SK-MEL-5 (cell line): ENCODE measurements at places on chromosomes 1 and 21.

- DNase-seq = no peak
These were observed 121.7 kb upstream of the DUSP10 start for GRCh38 chr1:221863635-221864034.

- DNase-seq = no peak
These were observed 4.2 kb downstream of the IGSF21 start for GRCh38 chr1:18111605-18112297.

GRCh38 chr1:32859915-32860314 lies 10.8 kb downstream of the FNDC5 start:
- no peak for DNase-seq

- no peak for DNase-seq
These were observed at the start of gene RNF207 for GRCh38 chr1:6205849-6206519. Gene RNF207 (plus strand): TSS chr1:6206119. CDS start chr1:6206536, 417 bp downstream.

- DNase-seq = no peak
These were observed 882.6 kb downstream of the LTN1 start for GRCh38 chr21:28110074-28110473.

DNA sequence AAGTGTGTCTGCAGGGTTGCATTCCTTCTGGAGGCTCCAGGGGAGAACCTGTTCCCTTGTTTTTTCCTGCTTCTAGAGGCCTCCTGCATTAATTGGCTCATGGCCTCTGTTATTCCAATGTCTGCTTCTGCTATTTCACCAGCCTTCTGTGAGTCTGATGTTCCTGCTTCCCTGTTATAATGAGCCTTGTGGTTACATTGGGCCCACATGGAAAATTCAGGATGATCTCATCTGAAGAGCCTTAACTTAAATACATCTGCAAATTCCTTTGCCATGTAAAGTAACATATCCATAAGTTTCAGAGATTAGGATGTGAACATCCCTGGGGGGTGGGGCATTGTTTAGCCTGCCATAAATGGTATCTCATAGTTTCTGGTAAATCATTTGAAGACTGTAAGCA lies 181.1 kb downstream of the RWDD3 start:
- no peak for DNase-seq

GRCh38 chr21:14762734-14763694 lies 216.9 kb upstream of the SAMSN1 start:
- no peak for DNase-seq

DNA sequence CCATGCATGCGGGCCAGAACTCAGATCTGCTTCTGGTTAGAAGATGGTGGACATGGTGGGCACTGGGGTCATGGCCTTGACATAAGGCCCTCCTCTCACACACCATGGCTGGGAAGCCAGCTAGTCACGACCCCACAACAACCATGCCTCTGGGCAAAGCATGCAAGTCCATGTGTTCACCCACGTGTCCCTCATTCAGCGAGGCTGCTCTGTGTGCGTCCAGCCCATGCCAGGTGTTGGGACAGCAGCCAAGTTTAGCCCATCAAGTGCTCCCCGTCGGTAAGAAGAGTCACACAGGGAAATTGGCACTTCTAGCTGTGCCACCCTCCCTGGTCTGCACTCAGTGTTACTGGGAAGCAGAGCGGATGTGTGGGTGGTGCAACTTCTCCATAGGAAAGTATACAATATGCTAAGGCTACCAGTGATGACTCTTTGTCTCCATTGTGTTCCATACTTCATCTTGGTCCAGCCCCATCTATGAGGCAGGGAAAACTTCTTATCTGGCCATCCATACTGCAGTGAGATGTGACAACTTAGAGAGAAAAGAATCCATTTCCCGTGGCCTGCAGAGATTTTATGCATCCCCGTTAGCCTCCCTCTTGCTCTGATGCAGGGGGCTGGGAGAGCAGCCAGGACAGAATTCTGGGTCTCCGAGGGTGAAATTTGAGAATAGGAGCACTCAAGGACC lies 198.0 kb downstream of the GRIK3 start:
- DNase-seq = no peak
